ENCODE measurements at places on chromosomes 7 and 10. TPM values are rescaled to one million over a fixed set of nuclear protein-coding genes. Genes with fewer than 3 reads are reported as not detected.

GRCh38 chr10:102648269-102648888 lies 4.1 kb downstream of the TRIM8 start:
- no peak for DNase-seq

- DNase-seq, result peak; percentile 58
Observed at GRCh38 chr10:72953687-72954086, 919 bp downstream of the PLA2G12B start.

DNA sequence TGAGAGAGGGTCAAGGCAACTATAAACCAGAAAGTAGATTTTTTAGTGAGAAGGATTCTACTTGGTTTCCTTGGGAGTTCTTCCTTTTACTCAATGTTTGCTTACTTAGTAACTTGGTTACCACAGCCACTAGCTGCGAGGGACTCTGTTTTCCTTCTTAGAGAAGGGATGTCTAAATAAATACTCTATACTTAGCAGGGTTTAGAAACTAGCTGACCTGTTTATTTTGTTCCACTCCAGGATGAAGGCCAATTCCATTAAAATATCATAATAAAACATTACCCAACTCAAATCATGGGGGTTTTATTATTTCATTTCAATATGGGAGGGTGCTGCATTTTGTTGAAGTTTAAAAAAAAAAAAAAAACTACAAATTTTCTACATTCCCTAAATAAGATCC lies 87.3 kb downstream of the PPP1R3A start:
- peak; percentile 16 for DNase-seq

- no peak for DNase-seq
Observed at GRCh38 chr10:45183174-45183573, 132.2 kb downstream of the OR13A1 start.

- peak; percentile 77 for DNase-seq
Observed at GRCh38 chr10:89793649-89794254, 92.4 kb downstream of the KIF20B start.

DNA sequence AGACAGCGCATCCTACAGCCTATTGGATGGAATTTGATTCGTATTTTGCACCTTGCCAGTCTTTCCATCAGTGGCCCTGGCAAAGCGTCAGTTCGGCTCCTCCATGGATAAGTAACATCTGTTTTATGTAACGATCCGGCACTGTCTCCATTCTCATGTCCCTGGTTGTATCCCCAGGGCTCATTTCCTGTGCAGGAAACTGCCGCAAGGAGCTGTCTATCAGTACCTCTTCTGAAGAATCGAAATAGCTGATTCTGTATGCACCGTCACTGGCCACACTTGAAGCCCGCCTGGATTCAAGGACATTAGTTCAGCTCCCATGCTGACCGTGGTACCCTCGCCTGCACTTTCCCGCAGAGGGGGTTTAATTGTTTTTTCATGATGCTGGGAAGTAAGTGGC lies 53.1 kb upstream of the NPS start:
- no peak for DNase-seq

DNA sequence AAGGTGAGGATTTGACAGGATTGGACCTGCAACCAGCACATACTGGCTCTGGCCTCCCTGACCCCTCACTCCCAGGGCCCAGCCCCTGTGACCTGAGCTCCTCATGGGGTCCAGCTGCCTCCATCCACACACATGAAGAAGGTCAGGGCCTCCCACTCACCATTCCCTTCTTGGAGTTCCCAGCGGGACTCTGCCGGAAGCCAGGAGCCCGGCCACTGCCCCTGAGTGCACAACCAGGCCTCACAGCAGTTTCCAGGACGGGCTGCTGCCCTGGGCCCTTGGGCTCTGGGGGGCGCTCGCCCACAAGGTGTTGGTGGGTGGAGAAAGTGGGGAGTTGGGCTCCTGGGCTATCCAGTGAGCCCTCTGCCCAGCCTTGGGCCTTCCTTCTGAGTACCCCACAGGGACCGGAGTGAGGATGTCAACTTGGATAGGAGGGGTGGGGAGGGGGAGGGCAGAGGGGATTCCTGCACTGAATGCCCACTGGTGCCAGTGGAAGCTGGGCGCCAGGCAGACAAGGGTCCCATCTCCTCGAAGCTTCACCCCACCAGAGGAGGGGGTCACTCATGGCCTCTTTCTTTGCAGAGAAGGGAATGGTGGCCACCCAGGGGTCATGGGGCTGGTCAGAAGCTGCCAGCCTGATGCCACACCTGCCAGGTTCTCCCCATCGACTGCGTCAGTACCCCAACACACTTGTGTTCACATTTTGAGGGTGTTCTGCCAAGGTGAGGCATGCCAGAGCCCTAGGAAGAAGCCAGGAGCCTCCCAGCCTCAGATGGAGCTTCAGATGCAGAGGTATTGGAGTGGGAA lies 115.3 kb downstream of the PTPN20 start:
- no peak for DNase-seq

- DNase-seq, result no peak
Observed at GRCh38 chr10:13857451-13857850, 270.7 kb downstream of the PRPF18 start.

- DNase-seq, result peak; percentile 30
Observed at GRCh38 chr10:77849039-77849664, 77.4 kb downstream of the DLG5 start.

GRCh38 chr7:31488562-31489203 lies 25.2 kb upstream of the ITPRID1 start:
- peak; percentile 48 for DNase-seq

- DNase-seq, result peak; percentile 52
Observed at GRCh38 chr7:65239707-65240352, 133.8 kb upstream of the ZNF92 start.

DNA sequence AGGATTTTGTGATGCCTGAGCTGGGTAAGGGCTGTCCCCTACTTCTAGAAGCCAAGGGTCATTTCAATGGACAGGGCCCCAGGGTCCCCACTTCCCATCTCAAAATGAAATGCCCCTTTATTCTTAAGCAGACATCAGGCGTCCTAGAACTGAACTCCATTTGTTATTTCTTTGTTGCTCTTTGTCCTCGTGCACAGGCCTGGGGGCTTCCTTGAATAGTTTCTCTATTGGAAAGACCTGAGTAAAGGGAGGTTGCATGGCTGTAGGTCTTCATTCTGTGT lies 311.4 kb upstream of the ZNF32 start:
- no peak for DNase-seq

Gene FAM237B
- not detected for polyA plus RNA-seq

Gene IFIT2
- 4.2 TPM for polyA plus RNA-seq

Gene RPS24
- 4,799 TPM for polyA plus RNA-seq

Gene SPDYE9
- polyA plus RNA-seq, result not detected
